ENCODE measurements at places on chromosomes 16 and 17.

- no peak for DNase-seq
- H3K27ac ChIP-seq: no peak overlapping the region
- peak overlapping the region; percentile 51 for H3K4me3 ChIP-seq
- peaks cover 5% of the 10 kb centered on the region for H3K36me3 ChIP-seq
These were observed 567 bp downstream of the ENO3 start for GRCh38 chr17:4951486-4951885.

GRCh38 chr16:74999219-74999608 is 390 bp downstream of the ZNRF1 start:
- peak overlapping the region; percentile 81 for H3K4me3 ChIP-seq
- H3K4me1 ChIP-seq: peaks cover 9% of the 10 kb centered on the region

DNA sequence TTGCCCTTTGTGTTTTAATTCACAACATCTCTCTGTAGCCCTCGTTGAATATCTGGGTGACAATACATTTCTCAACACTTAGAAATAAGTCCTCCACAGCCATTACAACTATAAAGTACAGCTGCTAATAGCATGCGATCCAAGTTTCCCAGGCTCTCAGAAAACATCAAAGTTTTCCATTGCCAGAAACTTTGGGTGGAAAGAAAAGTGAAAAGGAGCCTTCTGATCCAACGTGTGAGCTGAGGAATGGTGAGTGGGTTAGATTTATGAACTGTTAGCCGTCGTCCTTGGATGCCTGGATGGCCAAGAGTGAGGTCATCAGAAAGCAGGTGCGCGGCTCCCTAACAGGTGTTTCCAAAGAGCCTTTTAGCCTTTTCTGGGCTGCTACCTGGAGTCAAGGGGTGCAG is 258.0 kb downstream of the PMP22 start:
- DNase-seq: no peak
- no peaks in the 10 kb centered on the region for H3K27me3 ChIP-seq
- H3K4me3 ChIP-seq: no peak overlapping the region
- H3K36me3 ChIP-seq: no peaks in the 10 kb centered on the region
- H3K4me1 ChIP-seq: no peaks in the 10 kb centered on the region

DNA sequence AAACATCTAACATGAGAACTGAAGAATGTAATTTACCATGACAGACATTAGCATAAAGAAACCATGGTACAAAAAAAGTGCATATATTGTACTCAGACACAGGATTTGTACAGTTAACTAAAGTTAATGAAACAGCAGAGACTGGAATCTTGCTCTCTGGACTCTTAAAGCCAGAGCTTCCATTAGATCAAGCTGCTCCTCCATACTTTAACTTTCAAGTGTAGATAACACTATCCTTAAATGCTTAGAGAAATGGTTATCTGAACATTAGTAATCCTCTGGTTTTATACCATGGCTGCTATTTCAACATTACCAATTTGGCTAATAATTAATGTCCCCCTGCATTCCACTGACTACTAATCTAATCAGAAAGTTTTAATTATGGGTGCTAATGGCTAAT is 3.1 kb downstream of the NUDT21 start:
- no peak overlapping the region for H3K27ac ChIP-seq
- DNase-seq: no peak
- peaks cover 19% of the 10 kb centered on the region for H3K4me1 ChIP-seq
- H3K27me3 ChIP-seq: no peaks in the 10 kb centered on the region

All from memory B cell (primary cell).